ENCODE measurements at places on chromosomes 7 and 10.
A peak's percentile ranks its signal among the peaks of the same experiment; 100 is the strongest.

- no peak for DNase-seq
Measured at GRCh38 chr10:92799568-92799967, 48.8 kb upstream of the EXOC6 start.

GRCh38 chr7:126305671-126306070, 947.1 kb downstream of the GRM8 start:
- no peak for DNase-seq

- no peak for DNase-seq
Measured at GRCh38 chr10:31945392-31945791, 16.8 kb upstream of the ARHGAP12 start.

- peak; percentile 43 for DNase-seq
Measured at GRCh38 chr7:131654668-131655326, 98.4 kb upstream of the PODXL start.

GRCh38 chr10:70884741-70885140, 3.6 kb downstream of the PCBD1 start:
- no peak for DNase-seq
